ENCODE measurements at places on chromosomes 11 and 22.

DNA sequence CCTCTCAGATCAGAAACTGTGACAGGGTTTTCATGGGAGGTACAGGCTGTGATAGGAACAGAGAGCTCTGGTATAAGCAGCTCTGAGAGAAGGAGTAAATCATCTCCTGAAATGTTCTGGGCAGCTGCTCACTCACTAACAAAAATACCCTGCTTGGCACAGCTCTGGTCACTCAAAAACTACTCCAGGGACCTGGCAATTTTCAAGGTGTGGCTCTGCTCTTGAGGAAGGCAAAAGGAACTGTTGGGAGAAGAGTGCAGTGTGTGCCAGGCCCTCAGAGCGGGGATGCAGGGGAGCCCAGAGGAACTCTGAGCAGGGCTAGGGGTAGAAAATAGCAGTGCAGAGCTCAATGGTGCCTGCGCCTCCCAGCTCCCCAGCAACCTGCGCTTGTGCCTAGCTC is 180.5 kb upstream of the ZBED5 start:
- DNase-seq, result no peak

DNA sequence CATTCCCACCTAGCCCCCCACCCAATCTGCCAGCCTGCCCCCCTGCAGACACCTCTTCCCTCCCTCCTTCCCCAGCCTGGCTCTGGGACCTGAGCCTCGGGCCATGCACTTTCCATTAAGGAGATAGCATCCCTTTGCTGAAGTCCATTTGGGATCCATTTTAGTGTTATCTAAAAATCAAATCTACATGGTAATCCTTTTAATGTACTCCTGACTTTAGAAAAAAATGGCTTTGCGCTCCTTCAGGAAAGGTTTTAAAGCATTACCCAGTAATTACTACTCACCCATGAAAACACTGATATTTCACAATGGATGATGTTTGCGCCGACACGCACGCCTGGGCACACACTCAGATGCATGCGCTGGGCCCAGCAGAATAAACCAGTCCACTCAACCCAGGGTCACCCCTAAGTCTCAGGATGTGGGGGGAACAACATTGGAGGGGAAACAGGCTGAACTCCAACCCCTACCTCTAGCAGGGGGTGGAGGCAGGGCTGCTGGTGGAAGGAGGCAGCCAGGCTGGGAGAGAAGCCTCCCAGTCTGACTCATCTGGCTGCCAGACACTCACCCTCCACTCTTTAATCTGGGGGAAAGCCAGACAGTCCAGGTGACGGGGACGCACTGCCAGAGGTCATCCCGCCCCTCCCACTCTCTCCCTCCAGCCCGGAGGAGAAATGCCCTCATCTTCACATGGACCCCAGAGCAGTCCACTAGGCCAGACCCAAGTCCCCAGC is 29.8 kb downstream of the LMO1 start:
- DNase-seq, result no peak

GRCh38 chr22:46809153-46809885 is 46.9 kb downstream of the TBC1D22A start:
- no peak for DNase-seq

GRCh38 chr22:24789516-24789915 is 15.0 kb upstream of the PIWIL3 start:
- DNase-seq, result no peak

DNA sequence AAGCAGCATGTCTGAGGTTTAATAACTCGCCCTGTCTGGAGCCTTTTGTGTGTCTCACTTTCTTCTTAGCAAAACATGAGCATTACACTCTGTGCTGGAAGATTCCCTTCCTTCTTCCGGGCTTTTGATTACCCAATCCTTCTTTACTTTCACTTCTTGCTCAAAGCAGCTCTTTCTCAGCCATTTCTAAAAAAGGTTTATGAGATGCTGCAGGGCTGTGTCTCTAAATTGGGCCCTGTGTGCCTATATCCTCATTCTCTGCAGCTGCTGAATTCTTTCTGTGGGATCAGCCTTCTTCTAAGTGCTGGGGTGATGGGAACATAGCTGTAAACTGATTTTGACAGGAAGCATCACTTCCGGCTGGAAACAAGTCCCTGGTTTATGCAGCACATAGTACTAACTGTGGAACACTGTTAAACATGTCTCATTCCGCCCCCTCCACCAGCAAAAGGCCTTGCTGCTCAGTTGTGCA is 71.8 kb downstream of the PIWIL4 start:
- DNase-seq, result no peak

DNA sequence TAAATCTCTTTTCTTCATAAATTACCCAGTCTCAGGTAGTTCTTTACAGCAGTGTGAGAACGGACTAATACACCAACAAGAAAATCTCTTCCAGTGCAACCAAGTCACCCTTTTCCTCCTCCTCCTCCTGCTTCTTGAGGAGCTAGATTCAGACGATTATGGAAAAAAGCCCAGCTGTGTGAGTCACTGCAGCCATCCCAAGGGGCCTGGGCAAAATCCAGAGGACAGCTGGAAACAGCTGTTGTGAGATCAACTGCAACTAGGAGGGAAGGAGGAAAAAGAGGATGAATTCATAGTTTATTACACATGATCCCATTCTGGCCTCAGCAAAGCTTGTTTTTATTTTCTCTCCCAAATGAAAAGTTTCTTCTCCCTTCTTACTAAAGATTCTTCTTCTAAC is 32.9 kb downstream of the RBFOX2 start:
- peak; percentile 55 for DNase-seq

GRCh38 chr11:113681282-113681681 is 24.8 kb downstream of the TMPRSS5 start:
- DNase-seq, result no peak

DNA sequence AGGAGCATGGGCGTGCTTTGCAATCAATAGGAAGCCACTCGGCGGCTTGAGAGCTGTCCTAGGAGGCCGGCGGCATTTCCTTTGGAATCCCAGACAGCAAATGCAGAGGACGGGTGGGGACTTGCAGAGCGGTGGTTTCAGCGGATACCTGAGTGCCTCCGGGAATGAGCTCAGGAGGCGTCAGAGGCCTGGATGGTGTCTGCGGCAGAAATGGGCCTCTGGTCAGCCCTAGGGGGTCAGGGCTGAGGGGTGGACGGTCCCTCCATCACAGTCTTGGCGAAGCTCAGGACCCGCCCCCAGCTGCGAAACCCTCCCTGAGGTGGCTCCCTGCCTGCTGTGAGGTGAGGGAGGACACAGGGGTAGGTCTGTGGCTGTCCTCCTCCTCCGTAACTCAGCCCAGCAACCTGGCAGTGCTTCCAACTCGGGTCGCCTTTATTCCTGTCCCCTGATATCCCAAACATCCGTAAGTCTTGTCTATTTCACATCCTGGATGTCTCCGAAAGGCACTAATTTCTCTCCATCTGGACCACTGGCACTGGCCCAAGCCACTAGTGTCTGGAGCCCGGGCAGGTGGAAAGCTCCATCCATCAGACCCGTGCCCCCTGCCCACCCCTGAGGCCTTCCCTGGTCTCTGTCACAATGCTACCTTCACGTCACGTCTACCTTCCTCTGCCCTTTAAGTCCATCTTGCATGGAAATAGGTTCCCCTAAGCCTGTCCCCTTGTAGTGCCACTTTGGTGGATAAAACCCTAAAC is 686.6 kb downstream of the BRD1 start:
- no peak for DNase-seq

DNA sequence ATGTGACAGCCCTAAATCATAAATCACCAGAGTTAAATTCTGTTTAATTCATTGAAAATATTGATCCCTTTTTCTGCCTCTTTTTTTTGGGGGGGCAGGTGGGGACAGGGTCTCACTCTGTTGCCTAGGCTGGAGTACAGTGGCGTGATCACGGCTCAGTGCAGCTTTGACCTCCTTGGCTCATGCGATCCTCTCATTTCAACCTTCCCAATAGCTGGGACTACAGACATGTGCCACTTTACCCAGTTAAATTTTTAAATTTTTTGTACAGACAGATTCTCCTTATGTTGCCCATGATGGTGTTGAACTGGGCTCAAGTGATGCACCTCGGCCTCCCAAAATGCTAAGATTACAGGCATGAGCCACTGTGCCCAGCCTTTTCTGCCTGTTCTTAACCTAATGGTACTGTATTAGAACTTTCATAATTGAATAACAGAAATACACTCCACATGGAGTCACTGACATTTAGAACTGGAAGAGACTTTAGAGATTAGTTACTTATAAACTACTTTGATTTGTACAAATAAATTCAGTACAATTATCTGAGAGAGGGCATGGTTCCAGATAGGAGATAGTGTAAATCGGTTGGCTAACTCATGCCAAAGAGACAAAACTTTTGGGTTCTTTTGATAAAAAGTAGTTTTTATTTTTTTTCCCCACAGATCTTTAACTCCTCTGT is 76.4 kb upstream of the PRODH start:
- DNase-seq, result no peak

- DNase-seq, result no peak
Measured at GRCh38 chr11:116691771-116692177, 81.0 kb downstream of the BUD13 start.

- DNase-seq, result no peak
Measured at GRCh38 chr11:65121447-65121864, 478 bp downstream of the FAU start.

DNA sequence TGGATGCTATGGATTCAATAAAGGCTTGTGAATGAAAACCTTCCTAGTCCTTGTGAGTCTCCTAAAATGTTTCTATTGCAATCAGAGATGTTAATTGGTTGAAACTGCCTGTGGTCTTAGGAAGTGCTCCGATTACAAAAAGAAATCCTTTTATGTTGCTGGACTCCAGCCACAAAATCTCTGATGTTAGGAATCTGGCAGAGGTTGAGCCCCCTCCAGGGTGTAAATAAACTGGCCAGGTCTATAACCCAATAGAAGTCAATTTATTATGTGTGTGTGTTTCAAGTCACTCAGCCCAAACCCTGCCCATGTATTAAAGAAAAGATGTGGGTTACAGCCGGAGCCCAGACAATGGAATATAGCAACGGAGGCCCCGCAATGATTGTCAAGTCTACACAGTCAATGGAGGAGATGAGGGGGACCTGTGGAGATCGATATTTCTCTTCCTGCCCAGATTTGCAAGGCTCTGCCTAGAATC is 218.1 kb upstream of the SORL1-AS1 start:
- DNase-seq, result no peak

- no peak for DNase-seq
Measured at GRCh38 chr22:47016631-47017030, 254.2 kb downstream of the TBC1D22A start.
